Right atrium auricular region (tissue), 2 donors: ENCODE measurements at places on chromosomes 13 and 19. TPM values are rescaled to one million over a fixed set of nuclear protein-coding genes. Genes with fewer than 3 reads are reported as not detected.

GRCh38 chr19:35274323-35274722 lies 5.6 kb downstream of the USF2 start:
- DNase-seq, result no peak

GRCh38 chr13:106083620-106084350 lies 451.7 kb downstream of the EFNB2 start:
- DNase-seq, result no peak

Gene SIGLEC8
- total RNA-seq, result 0.26 TPM

Gene NACC1
- 25.4 TPM for total RNA-seq

Gene GRIN2D
- 0.33 TPM for total RNA-seq

Gene ARHGAP45
- total RNA-seq, result 5.2 TPM

GRCh38 chr19:48896191-48896720 lies 2.3 kb downstream of the TULP2 start:
- DNase-seq, result peak; percentile 68

Gene CGB8
- total RNA-seq, result not detected

Gene NLRP4
- total RNA-seq, result not detected
